ENCODE measurements at places on chromosomes 6 and 20.
A peak's percentile ranks its signal among the peaks of the same experiment; 100 is the strongest.

DNA sequence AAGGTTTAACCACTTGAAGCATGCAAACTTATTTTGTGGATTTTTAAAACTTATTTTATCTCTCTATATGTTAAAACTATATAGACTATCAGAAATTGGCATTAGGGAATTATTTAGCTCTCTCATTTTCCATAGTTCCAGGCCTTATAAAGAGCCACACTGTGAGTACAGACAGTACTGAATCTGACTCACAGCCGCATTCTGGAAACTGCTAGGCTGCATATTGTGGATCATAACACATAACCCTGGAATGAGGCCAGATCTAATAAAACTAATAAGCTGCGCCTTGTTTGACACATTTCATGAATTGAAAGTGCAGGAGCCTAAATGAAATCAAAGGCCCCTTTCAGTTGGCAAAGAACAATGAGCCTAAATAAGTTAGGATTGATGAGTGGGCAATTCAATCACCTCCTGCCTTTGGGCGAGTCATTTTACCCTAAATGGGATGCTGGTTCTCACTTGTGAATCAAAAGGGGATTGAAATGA is 308.4 kb downstream of the PACRG start:
- no peak for DNase-seq

GRCh38 chr6:105001906-105002305 is 45.0 kb downstream of the LIN28B start:
- DNase-seq = no peak

DNA sequence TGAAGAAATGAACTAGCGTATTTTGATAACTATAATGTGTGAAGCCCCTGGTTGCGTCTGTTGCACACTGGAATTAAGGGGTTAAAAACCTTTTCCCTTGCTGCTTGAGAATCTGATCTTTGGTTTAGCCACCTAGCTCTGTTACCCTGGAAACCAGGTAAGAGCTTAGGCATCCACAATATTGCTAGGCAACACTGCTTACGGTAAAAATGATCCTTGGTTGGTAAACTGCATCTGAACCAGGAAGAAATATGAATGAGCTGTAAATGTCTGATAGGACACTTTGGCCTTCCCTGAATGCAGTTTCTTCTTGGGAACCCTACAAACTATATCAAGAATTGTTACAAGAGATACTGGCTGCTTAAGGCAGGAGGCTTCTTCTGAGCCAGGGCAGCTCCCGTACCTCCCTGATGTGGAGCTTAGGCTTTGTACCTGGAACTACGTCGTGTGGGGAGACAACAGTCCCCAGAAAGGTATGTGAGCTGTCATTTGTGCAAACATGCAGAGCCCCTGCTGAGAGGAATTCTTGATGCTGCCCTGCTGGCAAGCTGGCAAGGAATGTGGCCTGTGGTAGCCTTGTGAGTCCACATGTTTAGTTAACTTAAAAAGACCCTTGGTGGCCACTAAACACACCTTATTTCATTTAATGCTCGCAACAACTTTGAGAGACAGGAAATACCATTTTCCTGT is 18.4 kb downstream of the UBE3D start:
- DNase-seq = no peak

DNA sequence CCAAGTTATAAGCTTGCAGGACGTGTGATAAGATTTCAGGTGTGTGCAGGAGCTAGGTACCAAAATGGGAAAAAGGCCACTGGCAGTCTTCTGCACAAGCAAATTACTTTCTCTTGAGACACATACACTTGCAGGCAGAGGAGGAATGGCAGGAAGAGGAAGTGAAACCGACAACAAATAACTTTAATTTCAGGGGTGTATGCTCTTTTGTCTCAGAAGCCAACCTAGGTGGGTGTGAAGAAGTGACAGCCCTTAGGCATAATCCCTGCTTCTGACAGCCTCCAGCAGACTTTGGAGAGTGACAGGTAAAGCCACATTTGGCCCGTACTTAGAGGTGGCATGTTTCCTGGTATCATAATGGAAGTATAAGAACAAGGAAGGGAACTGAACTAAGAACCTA is 118.8 kb upstream of the TRAF3IP2 start:
- peak; percentile 49 for DNase-seq
